GM04503 (cell line): ENCODE measurements at places on chromosomes 1 and 21.

DNA sequence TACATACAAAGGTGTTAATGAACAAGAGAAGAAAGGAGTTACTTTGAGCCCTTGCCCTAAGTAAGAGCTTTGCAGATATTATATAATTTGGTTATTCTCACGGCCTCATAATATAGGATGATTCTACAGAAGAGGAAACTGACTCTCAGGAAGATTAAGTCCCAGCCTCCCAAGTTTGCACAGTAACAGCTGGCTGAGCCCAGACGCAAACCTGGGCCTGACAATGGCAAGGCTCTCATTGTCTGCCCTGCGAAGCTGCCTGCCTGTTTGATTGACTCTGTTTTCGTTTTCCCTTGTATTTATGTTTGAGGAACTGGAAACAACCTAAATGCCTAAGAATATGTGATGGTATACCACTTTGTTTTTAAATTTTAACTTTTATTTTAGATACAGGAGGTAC lies 76.2 kb upstream of the PGBD5 start:
- DNase-seq, result no peak

DNA sequence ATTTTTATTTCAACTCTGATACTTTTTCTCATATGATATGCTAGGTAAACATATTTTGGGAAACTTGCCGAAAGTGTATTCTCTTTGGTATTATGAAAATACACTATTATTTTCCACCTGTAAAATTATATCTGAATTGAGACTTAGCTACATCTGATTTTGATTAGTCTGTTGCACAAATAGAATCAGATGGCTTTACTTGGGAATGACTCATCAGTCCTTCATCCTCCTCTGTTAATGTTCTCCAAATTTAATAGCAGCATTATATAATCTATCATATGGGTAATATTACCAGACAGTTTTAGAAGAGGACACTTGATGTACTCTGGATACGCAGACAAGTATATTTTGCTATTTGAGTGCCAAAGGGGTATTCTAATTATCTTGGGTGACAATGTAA lies 245.3 kb downstream of the CTH start:
- DNase-seq, result no peak

DNA sequence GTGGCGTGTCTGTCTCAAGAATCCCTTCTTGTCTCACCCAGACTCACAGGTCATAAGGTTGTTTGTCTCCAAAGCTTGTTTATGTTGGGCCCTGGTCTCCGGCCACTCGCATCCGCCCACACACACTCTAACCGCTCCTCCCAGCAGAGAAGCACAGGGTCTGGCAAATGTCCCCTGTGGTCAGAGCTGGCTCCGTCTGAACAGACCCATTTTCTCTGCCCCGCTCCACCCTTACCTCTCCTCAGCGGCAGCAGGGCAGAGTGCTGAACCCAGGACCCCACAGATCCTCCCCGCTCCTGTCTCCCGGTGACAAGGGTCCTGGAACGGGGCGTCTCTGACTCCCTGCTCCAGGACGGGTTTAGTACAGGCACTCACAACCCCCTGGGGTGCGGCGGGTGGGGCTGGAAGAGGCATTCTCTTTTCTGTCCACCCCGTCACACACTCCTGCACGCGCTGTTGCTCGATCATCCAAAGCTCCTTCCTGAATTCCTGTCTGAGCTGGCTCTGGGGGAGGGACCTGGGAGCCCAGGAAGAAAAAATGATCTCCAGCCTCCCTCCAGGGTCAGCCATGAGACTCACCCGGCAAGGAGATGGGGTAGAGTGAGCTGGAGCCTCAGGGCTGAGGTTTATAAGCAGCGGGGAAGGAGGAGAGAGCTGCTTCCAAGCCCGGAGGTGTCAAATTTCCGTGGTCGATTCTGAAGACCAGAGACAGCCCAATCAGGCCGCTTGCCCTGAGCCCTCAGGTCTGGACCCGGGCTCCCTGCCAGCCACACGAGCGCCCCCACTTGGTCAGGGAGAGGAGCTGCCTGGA lies at the start of gene S100A13:
TSS of gene S100A13 (minus strand) at position 602 of the 811 bp plus-strand sequence. CDS start 1,033 bp downstream, outside the sequence.
- DNase-seq, result peak; percentile 82

DNA sequence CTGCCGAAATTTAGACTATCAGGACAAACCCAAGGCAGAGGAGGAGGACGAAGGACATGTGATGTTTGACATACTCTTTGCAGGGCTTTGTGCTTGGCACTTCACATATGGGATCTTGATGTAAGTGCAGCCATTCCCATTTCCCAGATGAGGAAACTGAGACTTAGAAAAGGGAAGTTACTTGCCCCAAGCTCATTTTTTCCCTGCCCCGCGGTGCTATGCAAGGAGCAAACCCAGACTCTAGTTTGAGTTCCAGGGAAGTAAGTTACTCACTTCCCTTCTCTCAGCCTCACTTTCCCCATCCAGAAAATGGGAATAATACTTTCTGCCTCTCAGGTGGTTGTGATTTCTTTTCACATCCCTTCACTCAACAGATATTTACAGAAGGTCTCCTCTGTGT lies 4.5 kb upstream of the FOXO6 start:
- no peak for DNase-seq

DNA sequence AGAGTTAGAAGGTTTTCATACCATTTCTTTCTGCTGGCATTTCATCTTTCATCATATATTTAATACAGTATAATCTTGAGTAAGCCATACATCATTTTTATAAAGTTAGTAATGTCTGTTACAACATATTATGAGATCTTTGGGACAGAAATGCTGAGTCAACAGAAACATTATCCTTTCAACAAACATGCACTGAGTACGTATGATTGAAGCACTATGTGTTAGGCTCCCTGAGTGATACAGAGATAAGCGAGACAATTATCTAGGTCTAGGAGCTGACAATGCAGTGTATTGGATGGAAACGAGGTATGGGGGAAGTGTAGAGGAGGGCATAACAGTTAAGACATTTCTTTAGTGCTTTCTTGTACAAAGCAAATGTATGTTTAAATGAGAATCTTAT lies 19.7 kb upstream of the GPR52 start:
- DNase-seq, result no peak

DNA sequence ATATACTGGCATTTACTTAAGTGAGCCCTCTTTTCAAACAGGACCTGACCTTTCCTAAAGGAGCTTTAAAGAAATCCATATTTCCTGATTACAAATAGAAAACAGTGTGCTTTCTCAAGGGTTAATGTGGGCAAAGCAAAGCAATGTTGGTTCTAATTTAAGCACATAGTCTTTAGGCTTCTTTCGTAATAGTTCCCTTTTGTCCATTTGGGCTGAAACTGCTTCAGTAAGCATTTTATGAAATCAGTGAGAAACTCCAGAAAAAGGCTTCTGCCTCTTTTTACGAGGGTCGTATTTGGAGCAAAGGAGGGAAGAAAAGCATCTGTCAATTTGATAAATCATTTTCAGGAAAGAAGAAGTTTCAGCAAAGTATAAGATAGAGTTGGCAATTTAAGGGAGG lies 331.2 kb downstream of the KIF26B start:
- DNase-seq, result no peak

GRCh38 chr1:229716069-229716468 lies 90.0 kb downstream of the URB2 start:
- no peak for DNase-seq

GRCh38 chr21:29514652-29515247 lies 216.0 kb downstream of the BACH1 start:
- DNase-seq, result no peak

DNA sequence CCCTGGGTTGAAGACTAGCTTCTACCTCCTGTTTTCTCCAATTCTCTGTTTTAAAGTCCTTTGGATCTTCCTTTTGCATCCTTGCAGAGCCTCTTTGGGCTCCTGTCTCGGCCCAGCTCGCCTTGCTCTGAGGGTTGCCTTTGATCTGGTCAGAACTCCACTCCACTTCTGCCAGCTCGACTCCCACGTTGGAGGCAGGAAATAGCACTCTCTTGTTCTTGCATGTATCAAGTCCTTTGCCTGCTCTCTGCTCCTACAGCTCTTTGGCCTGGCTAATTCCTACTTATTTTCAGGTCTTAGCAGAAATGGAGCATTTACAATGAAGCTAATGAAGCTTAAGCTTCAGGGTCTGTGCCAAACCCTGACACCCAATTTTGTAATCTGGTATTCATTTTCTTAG lies 21.1 kb upstream of the B3GALNT2 start:
- no peak for DNase-seq

DNA sequence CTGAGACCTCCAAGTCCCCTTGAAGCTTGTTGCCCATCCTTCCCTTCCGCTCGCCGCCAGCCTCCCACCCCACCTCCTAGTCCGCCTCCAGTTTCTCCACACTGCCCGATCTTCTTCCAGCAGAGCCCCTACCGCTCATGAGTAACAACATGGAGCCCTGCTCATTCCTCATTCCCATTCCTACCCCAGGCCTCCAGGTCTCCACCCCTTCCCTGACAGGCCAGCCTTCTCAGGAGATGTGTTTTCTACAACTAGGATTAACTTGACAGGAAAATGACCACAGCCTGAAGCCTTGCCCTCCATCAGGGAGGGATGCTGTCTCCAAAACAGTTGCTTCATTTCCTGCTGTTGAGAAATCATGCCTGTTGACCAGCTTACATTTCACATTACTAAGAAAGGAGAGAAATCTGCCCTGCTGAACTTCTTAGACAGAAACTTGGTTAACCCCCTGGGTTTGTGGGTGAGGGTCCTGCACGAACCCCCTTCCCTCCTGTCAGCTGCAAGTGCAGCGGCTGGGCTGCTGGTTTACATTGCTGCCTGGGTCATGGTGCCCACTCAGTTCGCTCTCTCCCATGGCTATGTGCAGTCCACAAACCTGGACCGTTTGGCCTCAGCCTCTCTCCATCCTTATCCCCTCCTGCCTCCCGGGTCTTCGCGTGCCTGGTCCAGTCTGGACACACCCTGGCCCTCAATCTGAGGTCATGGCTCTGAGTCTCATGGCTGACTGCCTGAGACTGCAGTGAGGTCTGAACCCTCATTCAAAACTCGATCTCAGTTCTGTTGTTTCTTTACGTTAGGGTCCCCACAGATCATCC lies 16.1 kb upstream of the CHI3L1 start:
- DNase-seq, result peak; percentile 87

GRCh38 chr1:24917327-24918074 lies 12.6 kb downstream of the RUNX3 start:
- DNase-seq, result no peak

GRCh38 chr1:1972976-1973715 lies 30.4 kb downstream of the CFAP74 start:
- DNase-seq, result no peak

GRCh38 chr1:109789551-109790180 lies 25.9 kb upstream of the EPS8L3 start:
- no peak for DNase-seq

DNA sequence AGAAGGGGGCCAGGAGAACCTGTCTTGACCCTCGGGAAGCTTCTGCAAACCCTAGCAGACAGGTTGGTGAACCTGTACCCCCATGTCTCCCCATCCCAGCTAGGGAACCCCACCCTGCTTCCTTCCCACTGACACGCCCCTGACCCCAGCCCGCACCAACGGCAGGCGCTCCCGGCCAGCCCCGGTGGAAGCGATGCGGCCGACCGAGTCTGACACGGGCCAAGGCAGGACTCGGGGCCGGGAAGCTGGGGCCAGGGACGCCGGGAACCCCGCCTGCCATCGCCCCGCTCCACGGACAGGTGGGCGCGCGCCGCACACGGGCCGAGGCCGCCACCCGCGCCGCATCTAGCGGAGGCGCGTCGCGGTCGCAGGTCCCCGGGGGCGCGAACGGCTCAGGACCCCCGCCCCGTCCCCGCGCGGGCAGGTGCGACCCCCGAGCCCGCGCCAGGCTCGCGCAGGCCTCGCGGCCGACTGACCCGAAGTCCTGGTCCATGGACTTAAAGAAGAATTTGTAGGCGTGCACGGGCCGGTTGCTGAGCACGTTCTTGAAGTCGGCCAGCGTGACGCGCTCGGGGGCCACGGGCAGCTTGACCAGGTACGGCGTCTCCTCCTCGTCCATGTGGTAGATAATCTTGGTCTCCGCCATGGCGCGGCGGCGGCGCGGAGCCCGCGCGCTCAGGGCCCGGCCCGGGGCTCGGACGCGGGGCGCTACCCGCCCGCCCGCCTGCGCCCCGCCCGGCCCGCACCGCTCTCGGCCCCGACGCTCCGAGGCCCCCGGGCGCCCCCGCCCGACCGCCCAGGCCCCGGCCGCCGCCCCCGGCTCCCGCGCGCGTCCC lies 580 bp downstream of the DVL1 start:
- DNase-seq, result no peak

DNA sequence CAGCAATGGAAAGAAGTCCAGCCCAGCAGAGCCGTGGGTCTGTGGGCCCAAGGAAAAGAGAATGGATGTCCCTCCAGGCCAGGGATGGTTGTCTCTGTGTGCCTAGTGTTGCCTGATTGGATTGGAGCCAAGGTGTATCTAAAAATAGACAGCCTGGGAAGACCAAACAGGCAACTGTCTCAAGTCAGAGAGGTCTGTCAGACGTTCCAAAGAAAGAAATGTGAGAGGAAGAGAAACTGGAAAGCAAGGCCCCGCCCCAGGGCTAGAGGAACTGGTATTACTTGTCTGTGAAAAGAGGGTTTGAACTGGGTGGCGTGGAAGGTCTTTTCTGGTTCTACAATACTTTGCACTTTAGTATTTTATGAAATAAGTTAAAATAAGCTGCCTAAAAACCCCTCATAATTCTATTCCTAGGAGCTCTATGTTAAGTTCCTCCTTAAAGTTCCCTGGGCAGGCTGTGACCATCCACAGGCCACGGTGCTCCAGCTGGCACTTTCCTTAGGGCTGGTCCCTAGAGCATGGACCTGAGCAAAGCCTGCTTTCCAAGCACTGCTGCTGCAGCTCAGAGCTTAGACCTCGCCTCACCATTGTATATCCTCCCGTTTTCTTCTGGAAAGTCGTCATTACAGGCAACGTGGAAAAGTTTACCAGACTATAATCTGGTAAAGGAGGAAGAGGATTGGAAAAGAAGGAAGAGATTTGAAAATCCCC lies 151.6 kb downstream of the DISC1 start:
- no peak for DNase-seq

DNA sequence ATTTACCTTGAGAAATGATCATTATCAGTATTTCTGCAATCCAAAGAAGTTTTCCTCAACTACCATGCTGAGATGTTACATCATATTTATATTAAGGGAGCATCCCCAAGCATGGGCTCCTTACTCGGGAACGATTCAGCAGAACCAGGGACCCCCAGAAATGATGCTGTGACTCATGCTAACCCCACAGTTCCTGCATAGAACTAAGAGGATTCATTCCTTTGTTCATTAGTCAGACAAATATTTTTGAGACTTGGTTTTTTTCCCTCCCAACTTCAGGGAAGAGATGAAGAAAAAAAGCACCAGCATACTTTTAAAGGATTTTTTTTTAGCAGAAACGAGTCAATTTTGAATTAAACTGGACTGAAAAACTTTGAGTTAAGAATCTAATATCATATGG lies 49.2 kb upstream of the COL24A1 start:
- no peak for DNase-seq
